ENCODE measurements at places on chromosomes 5 and 9. TPM values are rescaled to one million over a fixed set of nuclear protein-coding genes. Genes with fewer than 3 reads are reported as not detected.

DNA sequence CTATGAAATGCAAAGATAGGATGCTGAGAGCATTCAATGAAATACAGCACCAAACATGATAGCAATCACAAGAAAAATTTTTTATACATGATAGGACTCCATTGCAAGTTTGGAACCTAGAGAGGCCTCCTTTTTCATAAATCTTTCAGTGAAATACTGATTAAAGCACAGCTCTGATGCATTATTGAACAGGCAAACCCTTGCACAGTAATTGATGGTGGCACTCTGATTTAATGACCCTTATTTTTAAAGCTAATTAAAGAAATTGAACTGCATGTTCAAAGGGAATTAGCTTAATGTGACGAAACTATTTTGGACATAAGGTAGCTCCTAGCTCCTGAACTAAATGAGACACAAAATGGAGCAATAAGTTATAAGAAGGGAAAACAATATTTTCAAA lies 44.6 kb downstream of the MPDZ start:
- no peak for DNase-seq

DNA sequence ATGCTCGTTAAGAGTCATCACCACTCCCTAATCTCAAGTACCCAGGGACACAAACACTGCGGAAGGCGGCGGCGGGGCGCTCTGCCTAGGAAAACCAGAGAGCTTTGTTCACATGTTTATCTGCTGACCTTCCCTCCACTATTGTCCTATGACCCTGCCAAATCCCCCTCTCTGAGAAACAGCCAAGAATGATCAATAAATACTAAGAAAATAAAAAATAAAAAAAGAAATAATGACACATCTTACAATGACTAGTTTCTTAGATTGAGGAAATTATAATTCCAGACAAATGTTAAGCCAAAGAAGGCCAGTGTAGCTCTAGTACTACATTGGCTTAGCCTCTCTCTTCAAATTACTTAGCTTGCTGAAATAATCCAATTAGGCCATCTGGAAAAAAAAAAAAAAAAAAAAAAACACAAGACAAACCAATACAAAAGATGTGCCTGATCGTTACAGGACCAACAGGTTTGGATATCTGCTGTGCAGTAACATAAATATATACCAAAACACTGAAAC lies 58.0 kb downstream of the ANXA2R start:
- no peak for DNase-seq

DNA sequence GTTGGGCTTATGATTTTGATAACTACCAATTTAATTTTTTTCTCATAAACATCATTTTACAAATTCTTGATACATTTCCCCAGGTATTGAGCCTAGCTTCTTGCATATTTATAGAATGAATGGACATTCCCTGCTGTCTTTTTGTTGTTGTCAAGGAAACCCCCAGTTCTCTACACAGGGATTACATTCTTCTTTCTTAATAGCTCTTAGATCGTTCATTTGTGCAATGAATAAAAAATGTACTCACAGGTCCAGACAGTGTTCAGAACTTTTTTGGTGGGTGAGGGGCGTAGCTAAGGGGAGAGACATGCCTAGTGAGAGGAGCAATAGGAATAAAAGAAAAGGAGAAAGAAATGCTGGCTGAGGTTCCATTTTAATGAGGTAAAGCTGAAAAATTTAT lies 58.6 kb downstream of the VCAN start:
- no peak for DNase-seq

DNA sequence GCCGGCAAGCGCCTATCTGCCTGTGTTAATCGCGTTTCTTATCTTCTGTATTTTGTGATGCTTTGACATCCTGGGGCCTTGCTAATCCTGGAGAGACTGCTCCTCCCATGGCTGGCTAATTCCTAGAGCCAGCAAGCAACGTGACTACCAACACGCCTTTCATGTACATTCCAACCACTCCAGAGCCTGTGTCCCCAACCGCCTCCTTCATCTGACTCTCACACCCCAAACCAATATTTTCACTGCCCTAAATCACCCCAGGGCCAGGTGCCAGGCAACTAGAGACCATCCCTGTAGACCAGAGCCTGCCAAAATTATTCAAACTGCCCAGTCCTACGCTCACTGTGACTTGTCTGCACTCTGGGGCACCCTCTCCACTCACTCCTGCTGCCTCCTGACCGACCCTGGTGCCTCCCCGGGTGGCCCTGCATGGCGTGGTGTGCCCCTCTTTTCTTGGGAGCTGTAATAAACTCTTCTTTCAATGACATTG lies 50.5 kb upstream of the COL5A1 start:
- DNase-seq, result no peak

DNA sequence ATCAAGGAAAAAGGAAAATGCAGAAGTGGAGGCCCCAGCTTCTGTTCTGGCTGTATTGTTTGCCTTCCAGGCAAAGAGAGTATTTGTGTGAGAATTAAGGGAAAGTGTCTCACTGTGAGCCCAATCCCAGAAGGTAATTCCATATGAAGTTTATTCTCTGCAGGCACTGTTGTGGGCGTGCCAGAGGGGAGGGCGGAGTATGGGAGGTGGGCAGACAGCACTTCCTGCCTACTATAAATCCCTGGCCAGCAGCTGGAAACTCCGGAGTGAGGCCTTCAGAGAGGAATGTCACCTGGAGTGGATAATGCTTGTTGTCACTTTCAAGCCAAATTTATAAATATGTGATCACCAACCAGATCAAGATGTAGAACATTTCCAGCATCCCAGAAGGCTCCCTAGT lies 209.5 kb downstream of the ARHGAP26 start:
- DNase-seq, result no peak

DNA sequence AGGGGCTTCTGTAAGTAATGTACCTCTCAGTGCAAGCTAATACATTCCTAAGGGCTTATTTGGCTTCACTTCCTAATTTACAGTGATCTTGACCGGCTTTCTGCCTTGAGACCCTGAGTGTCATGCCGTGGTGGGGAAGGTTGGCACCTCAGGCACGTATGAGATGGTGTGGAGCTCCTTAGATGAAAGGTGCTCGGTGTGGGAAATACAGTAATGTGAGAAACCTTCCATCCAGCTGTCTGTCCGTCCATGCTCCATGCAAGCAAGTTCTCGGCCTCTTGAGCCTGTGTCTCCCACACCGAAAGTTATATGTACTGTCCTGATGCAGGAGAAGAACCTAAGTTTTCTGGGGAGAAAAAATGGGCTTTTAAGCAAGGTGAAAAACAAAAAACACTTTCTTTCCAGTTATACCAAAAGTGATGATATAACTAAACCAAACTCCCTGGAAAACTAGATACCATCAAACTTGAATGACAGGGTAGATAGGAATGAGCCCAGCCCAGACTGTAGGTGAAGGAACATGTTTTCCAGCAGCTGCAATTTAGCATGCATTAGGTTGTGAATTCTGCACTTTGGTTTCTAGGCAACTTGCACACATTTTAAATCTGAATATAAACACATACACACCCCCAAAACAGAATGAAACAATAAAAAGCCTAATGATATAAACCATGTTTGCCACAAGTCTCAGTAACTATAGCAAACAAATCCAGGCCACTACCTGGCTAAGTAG lies 279.6 kb downstream of the FANCC start:
- no peak for DNase-seq

- DNase-seq, result no peak
These were observed 216.8 kb upstream of the RGMB start for GRCh38 chr5:98556712-98557111.

DNA sequence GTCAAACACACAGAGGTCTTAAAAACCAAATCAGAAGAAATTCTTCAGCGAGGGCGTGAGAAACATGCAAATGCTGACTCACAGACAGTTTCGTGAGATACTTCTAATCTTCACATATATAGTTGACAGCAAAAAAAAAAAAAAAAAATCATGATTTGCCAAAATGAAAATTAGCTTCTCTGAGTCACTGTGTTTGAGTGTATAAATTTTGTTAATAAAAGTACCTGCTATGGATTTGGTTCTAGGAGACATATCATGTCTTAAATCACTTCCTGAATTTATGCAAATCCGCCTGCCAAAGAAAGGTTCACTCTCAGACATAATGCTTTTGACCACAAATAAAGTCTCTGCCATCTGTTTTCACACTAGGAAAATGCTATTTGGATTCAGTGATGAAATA lies 114.3 kb downstream of the SLC1A3 start:
- no peak for DNase-seq

- no peak for DNase-seq
These were observed 116.2 kb downstream of the DIRAS2 start for GRCh38 chr9:90526386-90526785.

DNA sequence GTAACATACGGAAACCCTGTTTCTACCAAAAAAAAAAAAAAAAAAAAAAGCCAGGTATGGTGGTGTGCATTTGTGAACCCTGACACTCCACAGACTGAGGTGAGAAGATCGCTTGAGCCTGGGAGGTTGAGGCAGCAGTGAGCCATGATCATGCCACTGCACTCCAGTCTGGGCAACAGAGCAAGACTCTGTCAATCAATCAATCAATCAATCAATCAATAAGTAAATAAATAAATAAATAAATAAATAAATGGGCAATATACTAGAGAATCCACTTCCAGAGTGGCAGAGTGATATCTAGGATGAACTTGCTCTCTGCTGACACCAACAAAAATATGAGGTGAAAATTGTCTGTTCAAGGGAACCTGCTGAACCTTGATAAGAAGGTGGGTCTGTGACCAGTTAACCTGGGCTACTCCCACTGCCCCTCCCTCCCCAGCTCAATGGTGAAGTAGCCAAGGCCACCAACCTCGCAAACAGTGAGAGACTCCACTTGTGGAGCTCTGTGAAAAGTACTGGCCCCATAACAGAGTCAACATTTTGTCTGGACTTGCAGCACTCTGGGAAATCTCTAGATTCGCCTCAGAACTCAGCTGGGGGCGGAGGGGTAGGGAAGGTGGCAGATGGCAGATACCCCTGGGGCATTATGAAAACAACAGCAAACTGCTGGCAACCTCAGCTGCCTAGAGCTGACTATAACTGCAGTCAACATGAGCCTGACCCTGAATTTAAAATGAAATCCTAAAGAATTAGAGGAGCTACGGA lies 163.7 kb downstream of the ROR2 start:
- DNase-seq, result no peak

DNA sequence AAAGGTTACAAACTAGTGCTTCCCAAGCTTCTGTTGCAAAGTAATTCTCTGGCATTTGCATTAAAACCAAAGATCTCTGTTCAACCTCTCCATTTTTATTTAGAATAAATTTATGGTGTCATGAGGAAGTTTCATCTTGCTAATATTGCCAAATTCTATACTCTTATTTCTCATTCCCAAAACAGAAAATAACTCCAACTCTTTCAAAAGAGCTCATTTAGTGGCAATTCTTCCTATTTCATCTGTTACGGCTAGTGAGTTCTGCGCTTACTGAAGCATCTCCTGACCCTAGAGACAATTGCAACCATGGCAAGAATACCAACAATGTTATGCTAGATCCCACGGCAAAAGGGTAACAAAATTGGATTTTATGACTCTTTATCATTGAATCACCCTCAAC lies 97.0 kb downstream of the HINT1 start:
- DNase-seq, result no peak

GRCh38 chr9:33350310-33350709 lies 52.1 kb downstream of the AQP7 start:
- no peak for DNase-seq

DNA sequence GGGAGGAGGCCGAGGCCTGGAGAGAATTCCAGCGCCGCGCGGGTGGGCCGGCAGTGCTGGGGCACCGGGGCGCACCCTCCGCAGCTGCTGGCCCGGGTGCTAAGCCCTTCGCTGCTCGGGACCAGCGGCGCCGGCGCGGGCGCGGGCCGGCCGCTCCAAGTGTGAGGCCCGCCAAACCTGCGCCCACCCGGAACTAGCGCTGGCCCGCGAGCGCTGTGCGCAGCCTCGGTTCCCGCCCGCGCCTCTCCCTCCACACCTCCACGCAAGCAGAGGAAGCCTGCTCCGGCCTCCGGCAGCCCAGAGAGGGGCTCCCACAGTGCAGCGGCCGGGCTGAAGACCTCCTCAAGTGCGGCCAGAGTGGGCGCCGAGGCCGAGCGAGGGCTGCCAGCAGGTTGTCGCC lies 7.7 kb upstream of the SRFBP1 start:
- no peak for DNase-seq

DNA sequence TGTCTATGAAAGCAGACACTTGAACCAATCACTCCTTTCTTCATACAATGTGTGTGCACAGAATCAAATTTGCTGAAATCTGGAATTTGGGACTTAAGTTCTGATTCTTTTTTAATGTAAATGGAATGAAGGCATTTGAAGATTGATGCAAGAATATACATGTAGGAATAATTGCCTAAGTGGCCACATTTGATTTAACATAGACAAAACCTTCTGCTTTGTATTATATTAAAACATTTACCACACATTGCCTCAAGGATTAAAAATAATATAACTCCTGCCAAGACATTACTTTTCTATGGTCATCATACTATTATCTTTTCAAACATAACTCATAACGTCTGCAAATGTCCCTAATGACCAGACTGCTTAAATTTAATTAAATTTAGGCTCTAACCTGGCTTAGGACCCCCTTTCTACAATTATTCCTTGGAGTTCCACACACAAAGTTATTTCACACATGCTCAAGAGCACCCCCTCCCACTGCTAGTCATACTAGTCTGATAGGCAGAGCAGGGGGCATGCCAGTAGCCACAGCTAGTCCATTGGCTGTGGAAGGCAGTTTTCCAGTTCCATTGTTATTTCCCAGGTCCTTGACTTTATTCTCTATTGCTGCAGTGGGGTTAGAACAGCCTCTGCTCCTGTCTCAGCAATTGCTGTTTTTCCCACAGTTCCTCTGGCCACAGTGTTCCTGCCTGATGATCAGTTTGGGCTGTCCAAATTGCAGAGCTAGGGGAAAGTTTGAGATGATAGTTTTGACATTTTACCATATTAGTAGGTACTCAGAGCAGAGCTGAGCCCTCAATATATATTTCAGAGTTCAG lies 360.6 kb upstream of the GRAMD2B start:
- no peak for DNase-seq

GRCh38 chr9:76188905-76189304 lies 205.3 kb downstream of the RFK start:
- no peak for DNase-seq

Gene CDX1
- not detected for total RNA-seq

Gene NDUFAF2
- 25.8 TPM for total RNA-seq

Gene HK3
- total RNA-seq, result 0.53 TPM
